ENCODE measurements at places on chromosomes 3 and 15.
A peak's percentile ranks its signal among the peaks of the same experiment; 100 is the strongest.

GRCh38 chr15:44500555-44500954 is 36.4 kb upstream of the EIF3J start:
- no peak for DNase-seq

DNA sequence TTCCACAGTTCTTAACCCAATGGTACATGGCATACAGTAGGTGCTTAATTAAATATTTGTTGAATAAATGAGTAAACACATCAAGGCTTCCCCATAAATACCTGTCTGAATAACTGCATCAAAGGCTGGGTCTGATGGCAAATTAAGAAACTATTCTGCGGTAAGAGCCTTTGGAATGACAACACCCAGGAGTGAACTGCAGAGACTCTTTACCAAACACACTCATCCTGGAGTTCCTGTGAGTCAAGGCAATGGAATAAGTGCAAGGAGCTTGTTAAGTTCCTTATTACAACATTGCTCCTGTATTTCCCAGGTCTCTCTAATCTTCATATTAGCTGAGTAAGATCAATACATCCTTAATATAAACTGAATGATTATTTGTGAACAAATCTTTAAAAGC is 119.9 kb upstream of the STT3B start:
- no peak for DNase-seq

DNA sequence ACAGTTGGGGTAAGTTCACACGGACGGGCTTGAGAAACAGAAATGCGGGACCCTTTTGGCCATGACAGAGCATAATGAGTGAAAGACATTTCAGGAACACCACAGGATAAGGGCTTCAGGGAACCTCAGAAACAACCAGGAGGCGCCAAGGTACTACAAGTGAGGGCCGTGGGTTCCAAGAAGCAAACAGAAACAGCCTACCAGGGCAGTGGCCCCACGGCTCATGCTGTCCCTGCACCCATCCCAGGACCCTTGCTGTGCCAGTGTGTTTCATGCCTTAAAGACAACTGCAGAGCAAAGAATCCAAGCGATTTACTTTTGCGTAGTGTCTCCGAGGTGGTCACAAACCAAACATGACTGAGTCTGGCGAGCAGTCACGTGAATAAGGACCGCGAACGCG is 54.0 kb downstream of the RUBCN start:
- DNase-seq: no peak

DNA sequence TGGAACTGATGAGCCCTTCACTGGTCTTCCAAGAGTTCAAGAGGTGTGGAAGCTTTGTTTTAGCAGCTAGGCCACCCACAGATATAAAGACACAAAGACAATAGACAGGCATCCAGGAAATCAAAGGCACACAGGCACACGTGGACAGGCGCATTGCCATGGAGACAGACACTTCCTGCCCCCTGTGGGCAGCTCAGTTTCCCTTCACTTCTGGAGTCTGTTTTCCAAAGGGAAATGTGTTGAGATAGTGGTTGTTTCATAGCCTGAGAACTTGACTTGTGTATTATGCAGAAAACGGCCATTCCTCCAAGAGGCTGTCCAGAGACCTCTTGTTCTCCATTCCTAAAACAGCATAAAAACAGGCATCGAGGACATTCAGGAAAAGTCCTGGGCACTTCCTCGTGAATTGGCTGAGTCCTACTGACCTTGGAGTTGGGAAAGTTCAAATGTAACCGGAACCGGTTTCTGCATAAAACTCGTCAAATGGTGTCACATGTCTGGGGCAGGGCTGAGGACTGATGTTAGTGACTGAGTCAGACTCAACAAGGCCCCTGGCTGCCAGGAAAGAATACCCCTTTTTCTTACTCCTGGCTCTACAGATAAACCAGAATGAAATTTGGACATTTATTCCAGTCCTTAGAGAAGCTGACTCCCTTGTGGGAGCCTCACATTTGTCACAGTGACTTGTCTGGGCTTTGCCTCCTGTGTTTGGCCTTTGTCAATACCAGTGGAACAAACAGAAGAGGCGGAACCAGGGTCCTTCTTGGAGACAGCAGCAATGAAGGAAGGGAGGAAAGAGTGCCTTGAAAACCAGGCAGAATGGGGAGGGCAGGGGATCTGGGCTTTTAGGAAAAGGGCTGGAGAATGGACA is 1.3 kb downstream of the ALPK3 start:
- peak; percentile 34 for DNase-seq

GRCh38 chr3:194468086-194468485 is 18.7 kb downstream of the ATP13A3 start:
- DNase-seq: no peak

GRCh38 chr3:194718079-194718478 is 32.4 kb downstream of the FAM43A start:
- no peak for DNase-seq
